Thyroid gland (tissue), 4 donors: ENCODE measurements at places on chromosomes 3 and 15. TPM values are rescaled to one million over a fixed set of nuclear protein-coding genes. Genes with fewer than 3 reads are reported as not detected.
A peak's percentile ranks its signal among the peaks of the same experiment; 100 is the strongest.

ZNF385D gene
- 0.49 TPM for total RNA-seq

- no peaks in the 10 kb centered on the region for H3K36me3 ChIP-seq
- H3K27me3 ChIP-seq = no peaks in the 10 kb centered on the region
- no peak overlapping the region for H3K4me3 ChIP-seq
- peaks cover 54% of the 10 kb centered on the region for H3K4me1 ChIP-seq
Measured at GRCh38 chr3:134060561-134061385, 31.0 kb upstream of the SLCO2A1 start.

GOLGA6D gene
- total RNA-seq = not detected

DNA sequence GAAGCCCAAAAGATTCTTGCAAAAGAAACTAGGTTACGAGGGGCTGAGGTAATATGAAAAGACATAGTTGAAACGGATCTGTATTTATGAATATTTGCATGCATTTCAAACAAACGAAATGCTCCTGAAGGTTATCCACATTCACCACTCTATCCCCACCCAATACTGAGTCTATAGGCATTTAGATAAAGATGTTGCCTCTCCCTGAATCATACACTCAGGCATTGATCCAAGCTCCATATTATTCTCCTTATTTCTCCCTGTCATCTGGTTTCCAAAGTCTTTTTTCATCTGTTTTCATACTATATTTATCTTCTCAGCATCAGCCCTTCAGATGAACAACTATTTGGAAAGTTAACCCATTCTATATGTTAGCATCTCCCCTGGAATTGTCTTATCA, 492.5 kb upstream of the TGFBR2 start:
- H3K27ac ChIP-seq = no peak overlapping the region
- H3K27me3 ChIP-seq = no peaks in the 10 kb centered on the region
- no peaks in the 10 kb centered on the region for H3K4me1 ChIP-seq
- no peak for DNase-seq

PEX5L gene
- not detected for total RNA-seq

- DNase-seq = no peak
- H3K27me3 ChIP-seq = no peaks in the 10 kb centered on the region
- H3K4me1 ChIP-seq = peaks cover 6% of the 10 kb centered on the region
- H3K27ac ChIP-seq = no peak overlapping the region
Measured at GRCh38 chr3:127156338-127157050, 36.4 kb upstream of the PRR23E start.

DNA sequence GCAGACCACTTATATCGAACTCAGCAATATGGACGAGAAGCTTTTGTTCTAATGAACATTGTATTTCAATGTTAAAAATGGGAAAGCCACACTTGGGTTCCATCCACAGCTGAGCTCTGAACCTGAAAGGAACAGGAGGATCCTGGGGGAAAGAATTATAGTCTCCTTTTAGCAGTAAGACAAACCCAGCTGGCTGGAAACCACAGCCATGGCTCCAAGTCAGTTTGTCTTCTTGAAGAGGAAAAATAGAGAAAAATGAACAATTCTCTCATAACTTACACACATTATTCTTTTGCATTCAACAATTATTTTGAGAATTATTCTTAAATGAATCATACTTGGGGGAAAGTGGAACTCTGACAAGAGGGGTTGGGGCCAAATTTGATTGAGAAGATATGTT, 149.2 kb upstream of the VEPH1 start:
- H3K36me3 ChIP-seq = no peaks in the 10 kb centered on the region
- no peak overlapping the region for H3K4me3 ChIP-seq
- H3K27me3 ChIP-seq = no peaks in the 10 kb centered on the region
- no peak for DNase-seq

SLC15A2 gene
- total RNA-seq = 10.2 TPM

DNA sequence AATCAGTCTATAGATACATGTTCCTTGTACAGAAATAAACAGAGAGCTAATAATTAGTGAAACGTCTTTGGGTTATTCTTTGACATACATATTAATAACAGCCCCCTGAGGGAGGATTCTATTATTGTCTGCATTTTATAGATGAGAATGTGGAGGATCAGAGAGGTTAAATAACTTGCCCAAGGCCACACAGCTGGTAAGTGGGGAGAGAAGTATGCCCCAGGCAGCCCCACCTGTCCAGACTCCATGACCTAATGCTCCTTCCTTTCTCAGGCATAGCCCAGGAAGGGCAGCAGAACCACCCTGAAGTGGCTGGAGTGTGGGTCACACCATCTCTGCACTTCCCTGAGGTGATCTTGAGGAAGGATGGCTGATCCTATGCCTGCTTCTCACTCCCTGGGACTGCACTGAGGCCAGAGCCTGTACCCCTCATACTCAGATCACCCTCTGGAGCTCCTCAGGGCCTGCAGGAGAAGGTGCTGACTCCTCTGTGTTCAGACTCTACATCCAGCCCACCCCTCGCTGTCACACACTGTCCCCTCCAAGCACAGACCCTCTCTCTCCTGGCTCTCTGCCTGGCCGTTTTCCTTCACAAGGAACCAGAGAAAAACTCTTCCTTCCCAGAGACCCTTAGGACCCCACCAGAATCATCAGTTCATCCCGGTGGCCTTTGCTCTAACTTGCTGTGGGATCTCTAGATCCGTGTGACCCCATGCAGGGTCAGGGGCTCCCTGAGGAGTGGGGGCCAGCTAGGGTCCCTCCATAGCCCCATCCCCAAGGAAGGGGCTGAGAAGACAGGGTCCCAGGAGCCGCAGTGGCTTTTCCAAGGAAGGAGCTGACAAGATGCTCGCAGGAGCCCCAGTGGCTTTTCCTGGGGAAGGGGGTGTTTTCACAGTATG, 4.4 kb upstream of the HHATL start:
- H3K4me1 ChIP-seq = peaks cover 30% of the 10 kb centered on the region
- H3K36me3 ChIP-seq = no peaks in the 10 kb centered on the region
- no peak for DNase-seq
- no peaks in the 10 kb centered on the region for H3K27me3 ChIP-seq
- H3K4me3 ChIP-seq = no peak overlapping the region

PCBP4 gene
- 39.5 TPM for total RNA-seq

TRPM7 gene
- total RNA-seq = 75.5 TPM

DNA sequence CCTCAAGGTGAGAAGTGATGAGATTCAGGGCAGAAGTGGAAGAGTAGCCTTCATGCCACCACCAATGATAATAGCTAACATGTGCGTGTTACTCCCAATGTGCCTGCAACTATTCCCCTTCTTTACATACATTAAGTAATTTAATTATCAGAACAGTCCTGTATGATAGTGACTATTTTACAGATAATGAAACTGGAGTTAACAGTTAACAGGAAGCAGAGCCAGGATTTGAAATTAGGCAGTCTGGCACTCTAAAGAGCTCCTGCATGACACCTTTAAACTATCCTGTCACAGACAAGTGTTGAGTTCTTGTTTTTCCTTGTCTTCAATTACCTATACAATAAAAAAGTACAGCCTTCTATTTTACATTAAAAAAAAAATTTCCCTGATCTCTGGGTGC, 148.8 kb downstream of the LEKR1 start:
- no peaks in the 10 kb centered on the region for H3K27me3 ChIP-seq
- no peak for DNase-seq
- H3K4me3 ChIP-seq = no peak overlapping the region

CTXN2 gene
- not detected for total RNA-seq

GRCh38 chr15:80188251-80188650, 35.5 kb downstream of the FAH start:
- no peaks in the 10 kb centered on the region for H3K36me3 ChIP-seq
- no peaks in the 10 kb centered on the region for H3K27me3 ChIP-seq
- H3K4me3 ChIP-seq = no peak overlapping the region

DNA sequence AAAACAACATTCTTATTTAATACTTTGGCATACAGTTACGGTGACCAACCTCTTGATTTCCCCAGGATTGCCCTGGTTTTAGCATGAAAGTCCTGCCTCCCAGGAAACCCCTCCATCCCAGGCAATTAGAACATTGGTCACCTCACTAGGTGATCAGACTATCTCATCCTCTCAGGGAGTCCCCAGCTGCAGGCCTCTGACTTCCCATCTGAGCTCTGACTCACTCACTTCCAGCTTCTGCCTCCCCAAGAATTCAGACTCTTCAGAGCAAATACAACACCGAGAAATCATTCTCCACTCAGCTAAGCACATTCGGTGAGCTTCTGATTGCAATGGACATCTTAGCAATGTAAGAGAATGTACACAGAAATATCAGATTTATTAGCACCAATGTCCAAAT, 92.4 kb upstream of the HES1 start:
- DNase-seq = no peak
- H3K4me1 ChIP-seq = peaks cover 15% of the 10 kb centered on the region
- H3K27ac ChIP-seq = no peak overlapping the region
- H3K36me3 ChIP-seq = no peaks in the 10 kb centered on the region

ISG20 gene
- 23.9 TPM for total RNA-seq

DNA sequence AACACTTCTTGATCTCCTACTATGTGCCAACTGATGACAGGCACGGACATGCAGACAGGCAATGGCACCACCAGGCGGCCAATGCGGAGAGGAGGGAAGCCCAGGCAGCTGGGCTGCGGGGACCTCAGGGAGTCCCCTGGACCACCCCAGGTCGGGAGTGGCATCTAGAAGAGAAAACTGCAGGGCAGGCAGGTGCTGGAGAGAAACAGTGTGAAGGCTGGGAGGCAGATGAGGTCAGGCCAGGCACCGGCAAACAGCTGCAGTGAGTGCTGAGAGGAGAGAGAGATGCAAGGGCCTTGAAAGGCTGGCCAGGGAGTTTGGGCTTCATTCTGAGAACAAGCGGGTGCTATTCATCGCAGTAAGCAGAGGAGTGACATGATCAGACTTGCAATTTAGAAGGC, 29.1 kb downstream of the SLC6A1 start:
- H3K4me1 ChIP-seq = no peaks in the 10 kb centered on the region
- DNase-seq = no peak
- no peaks in the 10 kb centered on the region for H3K27me3 ChIP-seq
- no peak overlapping the region for H3K27ac ChIP-seq
- no peaks in the 10 kb centered on the region for H3K36me3 ChIP-seq

- H3K4me1 ChIP-seq = no peaks in the 10 kb centered on the region
- H3K27ac ChIP-seq = no peak overlapping the region
- H3K27me3 ChIP-seq = no peaks in the 10 kb centered on the region
- H3K4me3 ChIP-seq = no peak overlapping the region
Measured at GRCh38 chr3:45153658-45154437, 7.7 kb upstream of the CDCP1 start.

- H3K36me3 ChIP-seq = no peaks in the 10 kb centered on the region
- DNase-seq = peak; percentile 21
- no peak overlapping the region for H3K4me3 ChIP-seq
- H3K27ac ChIP-seq = peak overlapping the region; percentile 2
- no peaks in the 10 kb centered on the region for H3K27me3 ChIP-seq
Measured at GRCh38 chr15:70875001-70875782, 17.0 kb downstream of the THAP10 start.

GRCh38 chr3:45225465-45226205, 452 bp downstream of the TMEM158 start:
- no peaks in the 10 kb centered on the region for H3K36me3 ChIP-seq
- peaks cover 8% of the 10 kb centered on the region for H3K27me3 ChIP-seq
- peak; percentile 19 for DNase-seq
- H3K4me3 ChIP-seq = no peak overlapping the region

DNA sequence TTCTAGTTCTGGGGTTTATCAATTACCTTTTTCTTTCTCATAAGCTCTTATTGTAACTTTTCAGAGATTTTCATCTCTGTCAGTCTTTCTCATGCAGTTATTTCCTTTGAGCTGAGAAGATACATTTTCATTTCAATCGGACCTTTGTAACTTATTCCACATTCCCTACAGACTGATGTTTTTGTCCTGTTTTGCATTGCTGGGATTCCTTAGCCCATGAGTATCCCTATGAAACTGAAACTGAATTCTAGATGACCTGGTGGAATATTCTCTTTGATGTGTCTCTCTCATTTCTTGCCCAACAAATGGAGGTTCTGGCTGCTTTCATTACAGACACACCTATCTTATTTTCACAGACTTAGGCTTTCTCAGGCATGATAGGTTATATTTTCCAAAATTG, 10.5 kb upstream of the EPHA6 start:
- H3K27me3 ChIP-seq = no peaks in the 10 kb centered on the region
- H3K4me3 ChIP-seq = no peak overlapping the region
- H3K4me1 ChIP-seq = no peaks in the 10 kb centered on the region
- no peak for DNase-seq
- H3K27ac ChIP-seq = no peak overlapping the region

- H3K36me3 ChIP-seq = no peaks in the 10 kb centered on the region
- H3K4me1 ChIP-seq = peaks cover 11% of the 10 kb centered on the region
- no peak overlapping the region for H3K4me3 ChIP-seq
Measured at GRCh38 chr3:66050821-66051220, 12.1 kb upstream of the MAGI1 start.

GRCh38 chr3:177810162-177810623, 612.9 kb upstream of the TBL1XR1 start:
- no peak for DNase-seq
- H3K4me3 ChIP-seq = no peak overlapping the region
- peaks cover 29% of the 10 kb centered on the region for H3K4me1 ChIP-seq
- no peaks in the 10 kb centered on the region for H3K27me3 ChIP-seq
- H3K36me3 ChIP-seq = no peaks in the 10 kb centered on the region
